Esophagus squamous epithelium (tissue), 5 donors: ENCODE measurements at places on chromosomes 3 and 15.

DNA sequence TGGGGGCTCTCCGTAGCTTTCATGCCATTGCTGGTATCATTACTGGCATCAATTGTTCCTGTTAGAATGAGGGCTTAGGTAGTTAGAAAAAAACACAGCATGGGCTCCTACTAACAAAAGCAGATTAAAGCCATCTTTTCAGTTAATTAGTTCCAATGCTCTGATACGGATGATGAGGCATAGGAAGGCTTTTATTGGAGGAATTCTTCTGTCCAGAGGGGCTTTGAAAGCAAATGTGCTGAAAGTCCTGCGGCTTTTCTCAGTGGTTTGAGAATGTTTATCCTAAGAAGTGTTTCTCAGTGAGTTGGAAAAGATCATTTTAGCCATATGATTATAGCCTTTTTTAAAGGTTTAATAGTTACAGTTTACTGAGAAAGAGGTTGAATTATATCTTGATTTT is 198.5 kb downstream of the THSD4 start:
- DNase-seq, result no peak

GRCh38 chr3:24299806-24300626 is 194.6 kb downstream of the THRB start:
- DNase-seq, result no peak

DNA sequence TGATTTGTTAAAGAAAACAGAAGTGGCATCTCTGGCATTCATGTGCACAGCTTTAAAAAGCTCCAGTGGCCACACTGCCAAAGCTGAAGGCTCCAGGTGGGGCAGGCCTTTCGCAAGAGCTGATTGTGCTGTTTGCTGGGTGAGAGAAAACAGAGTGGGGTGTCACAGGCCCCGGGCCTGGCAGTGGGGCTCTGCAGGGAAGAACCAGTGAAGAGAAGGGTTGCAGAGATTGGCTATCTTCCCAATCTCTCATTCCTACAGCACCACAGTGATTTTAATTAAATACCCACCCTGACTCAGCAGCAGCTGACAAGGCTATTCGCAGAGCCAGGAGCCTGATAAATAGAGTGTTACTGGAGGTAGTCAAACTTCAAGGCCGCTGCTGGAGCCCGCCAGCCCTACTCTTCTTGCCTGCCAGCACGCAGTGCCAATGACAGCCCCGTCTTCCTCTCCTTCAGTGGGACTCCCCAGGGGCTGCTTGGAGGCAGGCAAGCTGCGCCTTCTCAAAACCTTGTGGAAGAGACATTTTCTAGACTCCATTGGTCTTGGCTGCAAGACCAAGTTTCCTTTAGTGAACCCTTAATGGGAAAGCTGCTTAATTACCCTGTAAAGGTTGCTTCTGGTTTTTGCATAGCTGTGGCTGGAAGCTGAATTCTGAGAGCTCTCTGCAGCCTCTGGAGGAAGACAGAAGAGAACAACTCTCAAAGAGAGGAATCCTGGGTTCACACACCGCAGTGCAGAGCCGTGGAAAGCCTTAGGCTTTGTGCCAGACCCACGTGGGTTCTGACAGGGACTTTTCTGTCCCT is 225.8 kb upstream of the SLCO3A1 start:
- no peak for DNase-seq

DNA sequence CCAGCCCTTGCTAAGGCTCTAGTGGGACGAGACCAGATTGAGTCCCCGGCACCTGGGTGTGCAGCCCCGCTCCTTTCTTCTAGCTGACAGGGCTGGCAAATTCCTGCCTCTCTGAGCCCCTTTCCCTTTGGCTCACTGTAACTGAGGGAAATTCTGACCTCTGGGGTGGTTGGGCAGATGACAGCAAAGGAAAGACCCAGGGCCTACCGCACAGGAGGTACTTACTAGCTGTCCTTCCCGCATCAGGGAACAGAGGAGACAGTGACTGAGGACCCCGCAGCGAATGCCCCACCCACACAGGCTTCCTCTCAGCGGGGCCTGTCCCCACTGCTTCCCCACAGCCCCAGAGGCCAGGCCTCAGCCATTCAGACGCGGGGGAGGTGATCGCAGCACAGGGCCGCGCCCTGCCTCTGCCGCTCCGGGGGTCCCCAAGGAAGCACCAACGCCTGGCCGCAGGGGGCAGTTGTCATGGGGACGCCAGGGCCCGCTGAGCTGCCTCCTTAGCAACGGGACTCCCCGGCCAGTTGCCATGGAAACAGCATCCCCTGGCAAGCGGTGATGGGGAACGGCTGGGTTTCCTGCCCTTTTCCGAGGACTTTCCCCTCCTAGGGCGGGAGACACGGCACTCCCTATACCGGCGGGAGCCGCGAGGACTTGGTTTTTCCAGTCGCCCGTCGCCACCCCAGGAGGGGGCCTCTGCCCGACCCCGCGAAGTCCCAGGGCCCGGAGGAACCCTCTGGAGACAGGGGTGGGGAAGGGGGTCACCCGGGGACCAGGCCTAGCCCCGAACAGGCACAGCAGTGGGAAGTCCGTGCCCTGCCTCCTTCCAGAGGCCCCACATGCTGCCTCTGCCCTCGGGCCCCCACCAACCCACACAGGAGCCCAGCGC is 50.1 kb downstream of the HCN4 start:
- DNase-seq, result no peak

DNA sequence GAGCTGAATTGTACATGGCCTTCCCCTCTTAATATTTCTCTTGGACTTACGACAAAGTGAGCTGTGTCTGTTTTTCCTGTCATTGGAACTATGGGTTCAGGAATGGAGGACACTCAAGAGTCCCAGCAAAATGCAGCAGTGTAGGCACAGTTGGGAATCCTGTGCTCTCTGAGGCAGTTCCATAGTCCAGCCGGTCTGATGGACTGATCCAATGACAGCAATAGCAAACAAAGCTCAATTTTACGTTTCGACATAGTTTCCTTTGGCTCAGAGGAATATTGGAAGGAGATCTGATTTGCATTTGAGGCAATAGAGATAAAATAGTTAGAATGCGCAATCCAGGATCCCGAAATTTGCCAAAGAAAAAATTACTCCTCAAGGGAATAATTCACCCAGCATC is 276.9 kb upstream of the CNTN3 start:
- DNase-seq, result no peak

- no peak for DNase-seq
These were observed 273.1 kb upstream of the TBL1XR1 start for GRCh38 chr3:177470197-177470941.

- DNase-seq, result no peak
These were observed 218.2 kb downstream of the P3H2 start for GRCh38 chr3:189902230-189903186.

- no peak for DNase-seq
These were observed 140.7 kb downstream of the VPS8 start for GRCh38 chr3:184952671-184953070.

DNA sequence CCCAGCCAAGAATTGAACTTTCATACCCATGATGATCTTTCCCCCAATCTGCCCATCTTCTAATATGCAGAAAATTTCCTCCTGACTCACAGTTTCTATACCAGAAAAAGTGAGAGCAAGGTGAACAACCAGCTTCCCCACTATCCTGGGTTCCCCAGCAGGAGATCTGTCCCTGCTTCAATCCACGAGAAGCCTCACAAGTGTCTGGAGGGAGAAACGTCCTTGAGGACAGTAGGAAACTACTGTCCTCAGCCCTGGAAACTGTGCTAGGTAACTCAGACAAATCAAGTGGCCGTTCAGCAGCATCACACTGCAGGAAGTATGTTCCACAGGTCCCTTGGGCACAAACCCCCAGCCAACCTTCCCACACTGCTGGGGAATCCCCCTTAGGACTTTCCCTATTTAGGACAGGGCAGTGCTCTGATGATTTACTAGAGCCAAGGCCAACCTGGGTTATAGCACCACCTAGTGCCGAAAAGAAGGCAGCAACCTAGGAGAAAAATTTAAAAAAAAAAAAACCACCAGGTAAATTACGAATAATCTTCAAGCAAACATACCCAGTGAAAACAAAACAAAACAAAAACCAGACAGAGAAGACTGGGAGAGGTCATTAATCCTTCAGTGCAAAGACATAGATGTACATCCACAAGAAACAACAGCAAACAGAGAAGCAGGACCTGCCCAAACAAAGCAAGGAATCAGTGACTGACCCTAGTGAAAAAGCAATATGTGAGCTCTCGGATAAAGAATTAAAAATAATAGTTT is 36.0 kb downstream of the MORC1 start:
- DNase-seq, result no peak

DNA sequence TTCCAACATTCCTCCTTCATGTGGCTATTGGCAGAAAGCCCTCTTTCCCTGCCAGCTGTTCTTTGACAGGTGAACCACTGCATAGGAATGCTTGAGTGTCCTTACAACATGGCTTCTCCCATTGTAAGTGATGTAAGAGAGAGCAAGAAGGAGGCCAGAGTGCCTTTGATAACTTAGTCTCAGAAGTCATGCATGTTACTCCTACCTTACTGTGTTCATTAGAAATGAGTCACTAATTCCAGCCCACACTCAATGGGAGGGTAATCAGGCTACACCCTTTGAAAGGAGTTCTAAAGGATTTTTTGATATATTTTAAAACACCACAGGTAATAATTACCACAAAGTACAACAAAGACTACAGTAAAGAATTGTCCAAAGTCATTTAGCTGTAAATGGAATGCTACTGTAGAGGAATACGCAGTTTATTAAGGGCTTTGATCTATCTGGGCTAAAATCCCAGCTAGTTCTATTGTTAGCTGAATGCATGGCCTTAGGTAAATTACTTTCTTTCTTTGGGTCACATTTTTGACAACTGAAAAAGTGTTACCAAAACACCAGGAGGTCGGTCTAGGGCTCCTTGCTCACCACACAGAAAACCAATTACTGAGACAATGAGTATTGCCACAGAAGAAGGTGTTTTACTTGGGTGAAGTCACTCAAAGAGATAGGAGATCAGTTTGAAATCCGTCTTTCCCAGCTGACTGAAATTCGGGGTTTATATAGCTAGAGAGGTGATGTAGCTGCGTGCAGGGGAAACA is 154.9 kb downstream of the GRM7 start:
- no peak for DNase-seq

GRCh38 chr3:147008886-147009285 is 397.5 kb downstream of the ZIC4 start:
- no peak for DNase-seq

- no peak for DNase-seq
These were observed 32.7 kb downstream of the GLDN start for GRCh38 chr15:51374131-51374530.

DNA sequence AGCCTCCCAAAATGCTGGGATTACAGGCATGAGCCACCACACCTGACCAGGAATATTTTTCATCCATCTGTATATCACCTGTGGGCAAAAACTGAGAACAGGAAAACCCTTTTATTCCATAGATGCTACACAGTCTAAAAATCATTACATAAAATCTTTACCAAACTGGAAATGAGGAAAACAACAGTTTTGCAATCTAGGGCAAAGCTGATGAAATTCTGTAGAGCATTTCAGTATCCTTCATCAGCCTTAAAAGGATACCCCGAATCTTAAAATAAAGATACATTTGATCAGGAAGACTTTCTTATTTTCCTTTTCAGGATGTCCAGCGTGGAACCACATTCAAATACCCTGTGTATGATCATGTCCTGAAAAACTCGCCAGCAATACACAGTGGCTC is 7.1 kb downstream of the SIAH2 start:
- DNase-seq, result no peak

DNA sequence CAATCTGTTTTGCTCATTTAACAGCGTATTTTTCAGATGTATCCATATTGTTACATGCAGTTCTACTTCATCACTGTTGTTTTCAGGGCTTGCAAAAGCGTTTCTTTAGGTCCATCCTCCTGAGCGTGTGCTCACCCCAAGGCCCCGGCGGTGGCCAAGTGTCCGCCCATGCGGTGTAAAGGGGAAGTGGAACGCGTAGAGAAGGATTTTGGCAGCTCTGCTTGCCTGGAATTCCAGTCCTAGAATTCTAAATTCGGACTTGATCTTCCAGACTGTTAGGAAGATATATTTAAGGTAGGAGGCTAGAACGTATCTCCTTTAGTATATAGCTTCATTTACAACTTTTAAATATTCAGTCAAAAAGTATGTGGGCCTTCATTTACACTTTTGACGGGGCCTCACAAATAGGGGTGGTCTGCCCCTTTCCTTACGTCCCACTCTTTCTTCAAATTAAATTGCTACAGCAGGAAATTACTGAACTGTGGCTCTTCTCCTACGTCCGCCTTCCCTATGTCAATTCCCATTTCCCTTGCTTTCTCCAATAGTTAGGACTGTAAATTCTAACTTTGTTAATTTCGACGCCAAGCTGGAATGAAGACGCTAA is 609 bp upstream of the TBC1D23 start:
- no peak for DNase-seq

DNA sequence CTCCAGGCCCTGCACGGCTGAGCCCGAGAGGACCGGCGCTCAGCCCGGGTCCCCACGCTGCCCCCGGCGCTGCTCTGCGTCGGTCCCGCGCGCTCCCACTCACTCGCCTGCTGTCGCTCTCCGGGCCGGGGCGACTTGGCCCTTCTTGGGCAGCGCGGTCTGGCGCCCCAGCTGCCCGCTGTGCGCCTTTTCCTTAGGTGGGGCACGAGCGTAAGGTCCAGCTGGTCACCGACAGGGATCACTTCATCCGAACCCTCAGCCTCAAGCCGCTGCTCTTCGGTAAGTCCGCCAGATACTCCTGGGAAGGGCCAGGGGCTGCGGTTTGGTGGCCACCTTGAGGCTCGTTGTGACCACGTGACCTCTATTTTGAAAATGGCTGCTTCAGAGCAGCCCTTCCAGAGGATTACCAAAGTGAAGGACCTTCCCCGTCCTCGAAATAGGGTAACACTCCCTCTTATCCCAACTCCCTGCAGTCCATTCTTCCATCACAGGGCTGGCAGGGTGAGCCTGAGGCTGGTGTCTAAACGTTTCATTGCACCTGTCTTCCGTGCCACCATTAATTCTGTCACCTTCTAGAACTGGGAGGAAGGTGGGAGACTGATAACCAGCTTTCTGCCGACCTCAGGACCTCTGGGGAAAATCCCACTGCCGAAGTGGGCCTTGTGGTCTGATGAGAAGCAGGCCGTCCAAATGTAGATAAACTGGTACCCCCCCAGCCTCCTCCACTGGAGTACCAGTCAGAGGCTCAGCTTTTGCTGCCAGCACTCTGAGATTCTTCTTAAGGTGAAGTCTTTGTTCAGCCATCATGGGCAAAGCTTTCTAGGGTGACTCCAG is 812 bp downstream of the P4HTM start:
- DNase-seq, result no peak

DNA sequence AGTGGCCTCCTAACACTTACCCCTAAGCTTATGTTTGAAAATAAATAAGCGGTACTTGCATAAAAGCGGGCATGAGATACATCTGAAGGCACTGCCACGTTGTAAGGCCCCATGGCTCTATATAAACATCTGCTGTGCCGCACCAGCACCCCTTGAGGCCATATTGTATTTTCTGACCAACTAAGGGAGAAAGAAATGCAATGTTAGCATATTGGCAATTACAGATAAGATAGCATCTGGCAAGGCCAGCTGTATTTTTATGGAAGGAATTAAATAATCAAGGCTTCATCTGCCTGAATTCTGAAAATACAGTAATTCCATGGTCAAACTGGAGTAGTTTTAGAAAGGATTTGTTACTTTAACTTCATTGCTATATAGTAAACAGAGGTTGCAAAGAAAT is 28.7 kb downstream of the TMEM39A start:
- DNase-seq, result no peak

GRCh38 chr3:194255252-194256039 is 95.7 kb downstream of the CPN2 start:
- no peak for DNase-seq
